Activated naive CD8-positive, alpha-beta T cell treated with anti-CD3 and anti-CD28 coated beads, Interleukin-2, amount 10 ng/mL, durations not matched to agents 7 days and 5 days (primary cell): ENCODE measurements at places on chromosomes 5 and 9.
A peak's percentile ranks its signal among the peaks of the same experiment; 100 is the strongest.

- H3K27me3 ChIP-seq = no peaks in the 10 kb centered on the region
- H3K36me3 ChIP-seq = peaks cover 6% of the 10 kb centered on the region
- peaks cover 3% of the 10 kb centered on the region for H3K4me1 ChIP-seq
- no peak overlapping the region for H3K4me3 ChIP-seq
Observed at GRCh38 chr9:5395428-5395827, 42.3 kb downstream of the PLGRKT start.

DNA sequence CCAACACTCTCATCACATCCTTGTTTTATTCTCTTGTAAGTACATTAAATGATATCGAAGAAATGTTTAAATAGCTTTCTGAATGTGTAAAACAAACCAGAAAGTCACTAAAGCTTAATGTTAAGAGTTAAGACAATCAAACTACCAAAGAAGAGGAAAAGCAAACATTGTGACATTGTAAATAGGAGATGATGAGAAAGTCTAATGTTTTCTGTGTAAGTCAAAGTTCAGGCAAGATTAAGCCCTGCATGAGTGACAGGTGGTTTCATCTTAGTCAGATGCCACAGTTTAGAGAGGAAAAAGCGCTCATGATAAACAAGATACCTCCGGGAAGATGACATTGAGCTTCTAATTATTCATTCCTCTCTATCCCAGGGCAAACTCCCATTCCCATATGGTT is 50.9 kb upstream of the PHYKPL start:
- no peak for DNase-seq
- no peak overlapping the region for H3K27ac ChIP-seq
- no peak overlapping the region for H3K4me3 ChIP-seq
- H3K27me3 ChIP-seq = peaks cover 10% of the 10 kb centered on the region
- H3K4me1 ChIP-seq = peaks cover 7% of the 10 kb centered on the region
- H3K36me3 ChIP-seq = peaks cover 4% of the 10 kb centered on the region

- H3K4me1 ChIP-seq = peaks cover 5% of the 10 kb centered on the region
- DNase-seq = no peak
- H3K4me3 ChIP-seq = no peak overlapping the region
Observed at GRCh38 chr9:114883709-114884108, 46.7 kb downstream of the TNFSF8 start.

GRCh38 chr5:106094204-106094607 is 1576.5 kb downstream of the EFNA5 start:
- H3K27ac ChIP-seq = no peak overlapping the region
- H3K4me1 ChIP-seq = no peaks in the 10 kb centered on the region
- no peak overlapping the region for H3K4me3 ChIP-seq
- H3K27me3 ChIP-seq = no peaks in the 10 kb centered on the region
- no peaks in the 10 kb centered on the region for H3K36me3 ChIP-seq
- DNase-seq = no peak

DNA sequence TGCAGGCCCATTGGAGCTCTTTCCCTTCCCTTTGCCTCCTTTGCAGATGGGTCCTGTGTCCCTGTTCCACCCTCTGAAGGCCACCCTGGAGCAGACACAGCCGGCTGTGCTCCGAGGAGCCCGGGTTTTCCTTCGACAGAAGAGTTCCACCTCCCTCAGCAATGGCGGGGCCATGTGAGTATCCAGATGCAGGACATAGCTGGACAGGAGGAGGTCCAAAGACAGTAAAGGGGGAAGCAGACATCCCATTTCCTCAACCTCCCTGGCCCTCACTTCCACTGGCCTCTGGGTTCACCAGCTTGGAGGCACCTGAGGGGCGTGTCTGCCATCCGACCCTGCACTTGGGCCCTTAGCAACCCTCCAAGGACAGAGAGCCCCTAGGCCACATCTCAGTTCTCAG is 237.9 kb downstream of the CACNA1B start:
- no peaks in the 10 kb centered on the region for H3K36me3 ChIP-seq
- H3K4me1 ChIP-seq = no peaks in the 10 kb centered on the region
- H3K4me3 ChIP-seq = no peak overlapping the region
- no peaks in the 10 kb centered on the region for H3K27me3 ChIP-seq
- DNase-seq = peak; percentile 2

DNA sequence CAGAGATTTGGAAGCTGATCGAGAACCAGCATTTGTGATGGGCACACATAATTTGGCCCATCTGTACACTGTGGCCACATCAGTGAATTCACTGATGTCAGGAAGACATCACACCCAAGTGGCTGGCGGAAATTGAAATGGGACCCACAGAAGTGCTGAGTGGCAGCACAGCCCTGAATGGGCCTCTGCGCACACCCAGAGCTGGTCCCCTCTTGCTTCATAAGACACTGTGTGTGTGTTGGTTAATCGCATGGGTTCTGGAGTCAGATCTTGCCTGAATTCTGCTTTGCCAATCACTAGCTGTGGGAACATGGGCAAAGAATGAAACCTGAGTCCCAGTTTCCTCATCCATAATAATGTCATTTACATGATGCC is 72.2 kb downstream of the PCSK5 start:
- peaks cover 2% of the 10 kb centered on the region for H3K36me3 ChIP-seq
- no peak overlapping the region for H3K27ac ChIP-seq
- no peaks in the 10 kb centered on the region for H3K27me3 ChIP-seq
- no peak for DNase-seq
- H3K4me3 ChIP-seq = no peak overlapping the region
- peaks cover 12% of the 10 kb centered on the region for H3K4me1 ChIP-seq
